ENCODE measurements at places on chromosomes 3 and 15.

GRCh38 chr15:69475769-69476358, 23.2 kb downstream of the RPLP1 start:
- DNase-seq: peak; percentile 59

- DNase-seq: no peak
Measured at GRCh38 chr3:108728934-108729333, 28.3 kb downstream of the RETNLB start.

GRCh38 chr3:111321786-111322185, 220.2 kb upstream of the CD96 start:
- DNase-seq: no peak

DNA sequence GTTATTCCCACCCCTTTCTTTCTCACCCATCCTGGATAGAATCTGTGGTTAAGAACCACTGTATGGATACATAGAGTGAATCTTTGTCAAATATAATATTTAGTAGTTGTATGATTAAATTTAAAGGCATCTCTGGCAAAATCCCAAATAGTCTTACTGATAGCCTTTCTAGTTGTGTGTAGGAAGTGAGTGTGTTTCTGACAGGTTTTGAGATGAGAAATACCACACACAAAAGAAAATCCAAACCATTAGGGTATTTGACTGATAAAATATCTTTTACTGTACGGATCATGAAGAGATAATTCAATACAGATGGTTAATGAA, 44.7 kb upstream of the PLCL2 start:
- DNase-seq: no peak

GRCh38 chr3:61541694-61542093, 19.7 kb upstream of the PTPRG start:
- DNase-seq: no peak

GRCh38 chr3:115980709-115981108, 357.4 kb downstream of the GAP43 start:
- DNase-seq: no peak

DNA sequence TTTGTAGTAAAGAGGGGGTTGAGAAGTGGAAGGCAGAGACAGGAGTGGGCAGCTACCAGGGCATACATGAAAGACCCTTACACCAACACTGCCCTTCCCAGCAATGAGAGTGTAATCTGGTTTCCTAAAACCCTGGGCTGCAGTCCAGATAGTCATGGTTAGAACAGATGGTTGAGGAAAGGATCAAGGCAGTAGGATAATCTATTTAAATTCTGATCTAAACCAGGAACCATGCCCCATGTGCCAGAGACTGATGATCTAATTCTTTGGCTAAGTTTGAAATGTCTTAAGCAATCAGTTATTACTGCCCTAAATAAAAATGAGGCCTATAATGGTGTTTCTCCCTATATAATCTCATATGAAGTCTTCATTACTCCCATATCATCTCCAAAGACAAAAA, 59.6 kb downstream of the PRTG start:
- DNase-seq: no peak

- DNase-seq: no peak
Measured at GRCh38 chr3:11539218-11539617, 104.5 kb downstream of the VGLL4 start.

DNA sequence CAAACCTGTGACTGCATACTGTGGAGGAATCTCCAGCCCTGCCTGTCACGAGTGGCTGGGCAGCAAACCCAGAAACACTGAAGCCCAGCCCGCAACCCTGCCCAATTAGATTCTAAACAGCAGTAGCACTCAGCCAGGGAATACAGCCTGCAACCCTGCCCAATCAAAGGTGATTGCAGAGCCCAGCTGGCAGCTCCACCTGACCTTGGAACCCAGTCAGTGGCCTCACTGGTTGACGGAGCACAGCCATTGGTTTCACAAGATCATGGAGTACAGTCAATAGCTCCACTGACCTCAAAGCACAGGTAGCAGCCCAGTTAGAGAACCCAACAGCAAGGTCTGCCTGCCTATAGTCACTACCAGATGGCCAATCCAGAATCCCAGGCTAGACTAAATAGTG, 35.2 kb upstream of the MYLK start:
- no peak for DNase-seq

DNA sequence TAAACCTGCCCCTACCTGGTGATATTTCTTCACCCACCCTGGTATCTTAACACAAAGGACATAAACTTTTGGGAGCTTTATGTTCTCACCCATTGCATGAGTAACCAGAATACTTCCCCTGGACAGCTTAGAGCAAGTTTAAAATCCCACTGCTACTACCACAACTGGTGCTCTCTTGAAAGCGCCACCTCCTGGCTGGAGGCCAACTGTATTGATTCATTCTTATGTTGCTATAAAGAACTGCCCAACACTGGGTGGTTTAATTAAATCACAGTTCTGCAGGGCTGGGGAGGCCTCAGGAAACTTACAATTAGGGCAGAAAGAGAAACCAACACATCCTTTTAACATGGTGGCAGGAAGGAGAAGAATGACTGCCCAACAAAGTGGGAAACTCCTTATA, 592.4 kb downstream of the EPHA3 start:
- no peak for DNase-seq

GRCh38 chr3:115087512-115087911, 59.6 kb downstream of the ZBTB20 start:
- DNase-seq: no peak

- no peak for DNase-seq
Measured at GRCh38 chr3:187746442-187747281, 1.4 kb upstream of the BCL6 start.

GRCh38 chr15:74458473-74458872, 2.5 kb downstream of the UBL7 start:
- no peak for DNase-seq

DNA sequence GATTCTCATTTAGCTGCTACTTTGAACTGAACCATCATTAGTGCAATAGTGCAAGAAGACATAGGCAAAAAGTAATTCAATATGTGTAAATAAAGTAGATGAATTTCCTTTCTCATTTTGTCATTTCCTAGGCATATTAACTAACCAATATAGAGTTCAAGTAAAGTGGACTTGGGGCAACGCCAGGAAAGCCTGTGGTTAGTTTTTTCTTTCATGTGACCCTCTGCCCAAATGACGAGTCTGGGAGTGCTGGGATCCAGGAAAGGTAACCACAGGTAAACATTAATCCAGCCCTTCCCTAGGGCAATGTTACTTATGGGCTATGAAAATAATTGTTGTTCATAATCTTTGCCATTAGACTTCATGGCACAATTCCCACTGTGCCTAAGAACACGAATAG, 181.0 kb downstream of the VPS13C start:
- DNase-seq: no peak

DNA sequence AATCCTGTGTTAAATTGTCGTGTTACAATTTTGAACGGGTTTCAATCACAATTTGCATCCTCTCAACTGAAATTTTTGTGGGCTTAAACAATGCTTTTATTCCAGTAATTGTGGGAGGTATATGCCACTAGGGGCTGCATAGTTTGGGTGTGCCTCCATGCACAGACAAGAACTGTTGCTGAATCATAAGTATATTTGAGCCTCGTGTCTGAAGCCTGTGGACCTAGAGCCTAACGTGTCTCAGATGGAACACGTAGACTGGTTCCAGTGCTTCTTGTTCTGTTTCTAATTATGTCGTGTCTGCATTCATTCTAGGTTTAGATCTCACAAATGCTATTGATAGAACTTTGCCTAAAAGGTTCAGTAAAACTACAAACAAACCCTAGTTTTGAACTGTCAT, 363.4 kb downstream of the RBMS3 start:
- DNase-seq: no peak

GRCh38 chr3:12734960-12735359, 24.1 kb downstream of the TMEM40 start:
- no peak for DNase-seq

DNA sequence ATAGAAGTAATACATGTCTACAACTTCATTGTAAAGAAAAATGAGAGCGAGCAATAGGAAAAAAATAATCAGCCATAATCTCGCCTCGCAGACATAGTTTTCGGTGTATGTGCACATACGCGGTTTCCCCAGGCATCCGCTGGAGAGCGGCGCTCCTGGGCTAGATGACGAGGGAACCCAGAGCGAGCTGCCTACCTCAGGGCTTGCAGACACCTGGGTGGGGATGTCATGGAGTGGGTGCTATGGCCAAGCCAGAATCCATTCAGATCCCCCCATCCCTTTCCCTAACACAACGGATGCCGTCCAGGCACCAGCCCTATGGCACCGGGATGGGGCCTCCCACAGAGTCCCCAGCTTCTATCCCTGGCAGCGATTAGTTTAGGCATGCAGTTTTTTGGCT, 4.5 kb upstream of the CFAP100 start:
- no peak for DNase-seq

DNA sequence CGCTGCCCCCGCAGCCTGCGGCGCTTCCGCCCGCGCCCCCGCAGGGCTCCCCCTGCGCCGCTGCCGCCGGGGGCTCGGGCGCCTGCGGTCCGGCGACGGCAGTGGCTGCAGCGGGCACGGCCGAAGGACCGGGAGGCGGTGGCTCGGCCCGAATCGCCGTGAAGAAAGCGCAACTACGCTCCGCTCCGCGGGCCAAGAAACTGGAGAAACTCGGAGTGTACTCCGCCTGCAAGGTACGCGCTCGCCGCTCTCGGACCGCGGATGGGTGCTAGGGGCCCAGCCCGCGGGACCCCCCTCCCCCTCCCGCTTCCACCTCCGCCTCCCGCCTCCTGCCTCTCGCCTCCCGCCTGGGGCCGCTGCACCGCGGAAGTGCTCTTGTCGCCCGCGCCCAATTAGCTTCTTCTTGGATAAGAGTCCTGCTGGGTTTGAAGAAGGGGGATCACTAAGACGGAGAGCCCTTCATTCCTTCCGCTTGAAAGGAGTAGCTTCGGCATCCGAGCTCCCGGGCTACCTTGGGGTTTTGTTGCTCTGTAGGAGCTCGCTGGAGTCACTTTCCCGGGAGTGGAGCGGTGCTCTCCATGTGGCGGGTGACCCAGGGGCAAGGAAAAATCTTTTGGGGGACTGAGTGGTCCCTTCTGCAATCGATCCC, 426 bp downstream of the KAT2B start:
- DNase-seq: no peak

- DNase-seq: no peak
Measured at GRCh38 chr3:188915127-188915526, 256.6 kb upstream of the TPRG1 start.

DNA sequence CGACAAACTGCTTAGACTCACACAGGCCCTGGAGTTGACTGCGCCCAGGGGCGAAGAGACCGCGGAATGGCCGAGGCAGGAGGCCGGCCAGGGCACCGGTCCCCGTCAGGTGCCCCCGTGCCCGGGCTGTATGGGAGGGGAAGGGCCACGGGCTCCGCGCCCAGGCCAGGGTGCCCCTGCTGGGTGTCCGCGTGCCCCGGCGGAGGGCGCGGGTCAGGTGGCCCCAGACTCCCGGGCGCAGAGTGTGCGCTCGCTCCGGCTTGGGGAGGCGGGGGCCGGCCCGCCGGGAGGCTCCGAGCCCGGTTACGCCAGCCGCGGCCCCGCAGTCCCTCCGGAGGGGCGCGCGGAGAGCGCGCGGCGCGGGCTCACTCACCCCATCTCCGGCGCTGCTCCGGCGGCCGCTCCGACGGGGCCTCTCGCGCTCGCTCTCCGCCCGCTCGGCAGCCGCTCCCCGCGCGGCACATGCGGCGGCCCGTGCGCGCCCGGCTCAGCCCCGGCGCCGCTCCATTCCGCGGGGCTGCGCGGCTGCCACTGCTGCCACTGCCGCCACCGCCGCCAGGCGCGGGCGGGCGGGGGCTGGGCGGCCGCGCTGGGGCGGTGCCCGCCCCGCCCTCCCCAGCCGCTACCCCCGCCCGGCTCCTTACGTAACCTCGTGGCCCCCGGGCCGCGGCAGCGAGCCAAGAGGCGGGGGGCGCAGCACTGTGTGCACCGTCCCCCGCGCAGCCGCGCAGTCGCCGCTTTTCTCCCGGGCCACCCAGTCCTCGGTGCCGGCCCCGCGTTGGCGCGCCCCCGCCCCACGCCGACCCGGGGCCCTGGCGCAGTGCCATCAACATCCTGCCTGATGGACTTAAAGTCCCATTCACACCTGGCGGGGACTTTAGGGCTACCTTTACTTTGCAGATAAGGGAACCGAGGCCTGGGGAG, at the start of gene HOMER2:
HOMER2 (minus strand) TSS at position 563 of the 924 bp plus-strand sequence; CDS start at position 378, 185 bp downstream.
- DNase-seq: no peak

DNA sequence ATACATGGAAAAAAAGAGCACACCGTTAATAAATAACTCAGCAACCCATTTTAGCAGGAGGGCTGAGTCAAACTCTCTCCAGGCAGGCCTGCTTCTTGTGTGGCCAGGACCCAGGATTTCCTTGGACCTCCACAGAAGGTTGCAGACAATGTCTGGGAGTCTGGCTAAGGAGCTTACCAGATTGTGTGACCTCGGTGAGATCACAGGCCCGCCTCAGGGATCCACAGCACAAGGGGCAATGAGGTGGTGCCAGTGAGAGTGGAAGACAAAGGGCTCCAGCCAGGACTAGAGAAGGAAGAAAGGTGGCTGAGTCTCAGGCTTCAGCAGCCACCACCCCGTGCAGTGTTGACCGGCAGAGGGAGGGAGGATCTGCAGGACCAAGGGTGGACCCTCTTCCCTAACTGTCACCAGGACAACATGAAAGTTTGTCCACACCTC, 32.2 kb upstream of the SEC22A start:
- DNase-seq: no peak

GRCh38 chr3:135034891-135035440, 239.9 kb downstream of the EPHB1 start:
- no peak for DNase-seq

GRCh38 chr3:175238801-175239200, 379.7 kb downstream of the NAALADL2 start:
- DNase-seq: no peak

- DNase-seq: no peak
Measured at GRCh38 chr3:171824116-171824515, 13.8 kb upstream of the PLD1 start.

- DNase-seq: no peak
Measured at GRCh38 chr15:39511000-39511915, 69.6 kb upstream of the THBS1 start.

DNA sequence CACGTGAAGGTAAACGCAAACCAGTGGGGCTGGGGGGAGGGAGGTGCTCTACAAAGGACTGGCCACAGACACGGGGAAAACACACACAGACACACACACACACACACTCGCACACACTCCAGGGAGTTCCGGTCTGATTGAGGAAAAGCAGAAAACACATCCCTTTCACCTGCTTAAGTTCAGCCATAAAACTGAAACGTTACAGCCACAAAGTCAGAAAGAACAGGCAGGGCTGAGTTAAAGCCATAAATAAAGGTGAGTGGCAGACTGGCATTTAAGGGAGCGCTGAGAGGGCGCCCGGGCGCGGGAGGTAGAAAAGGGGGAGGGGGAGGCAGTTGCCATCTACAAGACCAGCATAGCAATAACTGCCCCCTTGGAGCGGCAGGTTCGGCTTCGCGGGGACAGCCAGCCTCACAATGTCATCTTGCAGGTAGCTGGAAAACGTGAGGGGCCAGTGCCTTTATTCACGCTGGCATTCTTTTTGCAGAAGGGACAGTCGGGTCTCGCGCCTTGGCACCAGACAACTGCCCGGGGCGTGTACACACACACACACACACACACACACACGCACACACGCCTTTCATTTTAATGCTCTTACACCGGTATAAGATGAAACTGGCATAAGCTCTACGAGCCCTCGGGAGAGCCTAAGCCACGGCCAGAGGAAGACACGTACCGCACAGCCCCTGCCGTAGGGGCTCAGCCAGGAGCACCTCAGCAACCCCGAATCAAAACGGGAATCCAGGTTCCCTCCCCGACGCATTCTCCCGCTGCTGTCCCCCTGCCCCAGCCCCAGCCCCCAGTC, 866 bp downstream of the TNIK start:
- DNase-seq: no peak

Data from stimulated activated CD4-positive, alpha-beta T cell treated with anti-CD3 and anti-CD28 coated beads, Interleukin-12 subunit alpha, Interleukin-12 subunit beta, amount 100 ng/mL, for 24 hours (primary cell).